ENCODE measurements at places on chromosomes 7 and 10. TPM values are rescaled to one million over a fixed set of nuclear protein-coding genes. Genes with fewer than 3 reads are reported as not detected.

GRCh38 chr10:44935201-44935965, 24.2 kb upstream of the RASSF4 start:
- H3K36me3 ChIP-seq, result no peaks in the 10 kb centered on the region
- peaks cover 2% of the 10 kb centered on the region for H3K4me1 ChIP-seq
- H3K27me3 ChIP-seq, result no peaks in the 10 kb centered on the region
- no peak overlapping the region for H3K27ac ChIP-seq
- DNase-seq, result peak; percentile 13

- H3K4me3 ChIP-seq, result no peak overlapping the region
- no peak for DNase-seq
- H3K27me3 ChIP-seq, result no peaks in the 10 kb centered on the region
These were observed 80.3 kb downstream of the PLXNA4 start for GRCh38 chr7:132495936-132496335.

DNA sequence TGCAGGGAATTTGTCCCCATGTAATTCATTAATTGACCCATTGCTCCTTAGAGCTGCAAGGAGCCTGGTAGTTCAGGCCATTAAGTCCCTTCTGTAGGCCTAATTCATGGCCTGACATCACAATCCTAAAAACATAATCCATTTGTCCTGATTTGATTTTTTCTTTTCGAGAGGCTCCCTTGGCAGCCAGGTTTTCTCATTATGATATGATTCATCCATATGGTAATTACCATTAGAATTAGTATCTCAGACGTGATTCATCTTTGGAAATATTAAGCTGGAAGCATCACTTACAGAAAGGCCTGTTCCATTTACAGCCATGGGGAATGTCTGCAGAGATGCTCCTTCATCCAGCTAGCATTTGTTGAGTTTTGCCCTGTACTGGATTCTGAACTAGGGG, 128.5 kb downstream of the PLCE1 start:
- H3K4me3 ChIP-seq, result no peak overlapping the region
- no peaks in the 10 kb centered on the region for H3K4me1 ChIP-seq
- no peaks in the 10 kb centered on the region for H3K36me3 ChIP-seq

DNA sequence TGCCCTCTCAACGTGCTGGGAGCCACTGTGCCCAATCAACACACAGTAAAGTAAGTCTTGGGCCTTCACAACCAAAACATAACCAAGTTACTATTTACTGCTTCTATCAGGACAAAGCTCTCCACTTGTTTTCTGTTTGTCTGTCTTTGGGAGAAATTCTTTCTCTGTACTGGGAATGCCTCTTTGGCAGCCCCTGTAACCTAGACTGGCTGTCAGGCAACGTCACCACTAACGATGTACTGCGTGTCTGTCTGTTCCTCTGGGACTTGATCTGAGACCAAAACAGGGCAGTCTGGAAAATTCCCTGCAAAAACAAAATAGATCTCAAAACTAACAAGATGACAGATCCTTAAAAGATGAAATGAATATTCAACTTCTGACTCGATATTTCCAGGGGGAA, 113.0 kb downstream of the SMURF1 start:
- no peaks in the 10 kb centered on the region for H3K27me3 ChIP-seq
- H3K4me1 ChIP-seq, result no peaks in the 10 kb centered on the region
- DNase-seq, result no peak

DNA sequence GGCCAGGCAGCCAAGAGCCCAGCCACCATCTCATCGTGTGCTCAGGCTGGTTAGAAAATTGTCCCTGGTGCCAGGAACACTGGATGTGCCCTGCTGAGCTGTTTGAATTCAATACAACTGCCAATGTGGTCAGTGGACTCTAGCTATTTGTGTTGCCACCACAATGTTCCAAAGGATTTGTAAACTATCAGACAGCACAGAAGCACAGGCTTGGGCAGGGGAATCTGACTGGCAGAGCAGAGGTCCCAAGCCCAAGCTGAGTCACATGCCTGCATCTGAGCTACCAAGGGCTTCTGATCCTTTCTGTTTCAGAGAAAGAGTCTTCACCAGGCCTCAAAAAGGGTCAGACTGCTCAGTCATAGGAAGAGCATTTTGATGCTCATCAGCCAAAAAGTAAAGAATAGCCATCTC, 232.1 kb upstream of the SEMA3C start:
- no peak overlapping the region for H3K27ac ChIP-seq
- no peak for DNase-seq
- no peaks in the 10 kb centered on the region for H3K27me3 ChIP-seq

- no peaks in the 10 kb centered on the region for H3K36me3 ChIP-seq
- no peak overlapping the region for H3K4me3 ChIP-seq
- H3K4me1 ChIP-seq, result peaks cover 4% of the 10 kb centered on the region
- DNase-seq, result no peak
These were observed 290.3 kb upstream of the NFE2L3 start for GRCh38 chr7:25861601-25862260.

GRCh38 chr7:26857170-26857505, 7.3 kb downstream of the SKAP2 start:
- H3K36me3 ChIP-seq, result no peaks in the 10 kb centered on the region
- no peaks in the 10 kb centered on the region for H3K4me1 ChIP-seq
- no peaks in the 10 kb centered on the region for H3K27me3 ChIP-seq
- H3K27ac ChIP-seq, result no peak overlapping the region
- H3K4me3 ChIP-seq, result no peak overlapping the region

DNA sequence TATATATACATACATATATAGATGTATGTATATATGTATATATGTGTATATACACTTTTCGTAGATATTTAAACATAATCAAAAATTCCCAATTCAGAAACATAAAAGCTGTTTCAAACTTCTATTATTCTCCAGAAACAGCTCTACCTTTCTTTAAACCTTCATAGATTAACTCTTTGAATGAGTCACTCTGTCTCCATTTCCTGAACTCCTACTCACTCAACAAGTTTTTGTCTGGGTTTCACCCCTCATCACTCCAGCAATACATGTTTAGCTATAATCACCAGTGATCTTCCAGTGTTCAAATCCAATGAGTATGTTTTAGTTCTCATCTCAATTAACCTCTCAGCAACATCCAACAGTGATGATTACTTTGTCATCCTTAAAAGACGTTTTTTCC, 9.6 kb downstream of the DGKB start:
- H3K27ac ChIP-seq, result no peak overlapping the region
- no peaks in the 10 kb centered on the region for H3K4me1 ChIP-seq
- no peak for DNase-seq
- no peaks in the 10 kb centered on the region for H3K36me3 ChIP-seq
- no peaks in the 10 kb centered on the region for H3K27me3 ChIP-seq

DNA sequence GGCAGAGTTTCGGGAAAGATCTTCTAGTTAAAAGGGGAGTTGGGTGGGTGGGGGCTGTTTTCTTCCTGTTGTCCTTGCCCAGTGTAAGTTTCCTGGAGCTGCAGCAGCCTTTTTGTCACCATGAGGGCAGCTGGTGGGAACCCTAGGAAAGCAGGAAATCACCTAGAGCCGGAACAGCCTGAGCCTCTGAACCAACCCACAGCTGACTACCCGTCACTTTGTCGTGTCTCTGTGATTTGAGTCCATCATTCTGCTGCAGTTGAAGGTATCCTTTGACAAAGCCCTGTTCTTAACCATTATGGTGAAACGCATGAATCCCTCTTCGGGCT, 1.2 kb upstream of the C10orf143 start:
- H3K27me3 ChIP-seq, result no peaks in the 10 kb centered on the region
- no peak for DNase-seq
- peak overlapping the region; percentile 67 for H3K4me3 ChIP-seq
- H3K27ac ChIP-seq, result peak overlapping the region; percentile 78
- peaks cover 3% of the 10 kb centered on the region for H3K4me1 ChIP-seq

GRCh38 chr10:125128397-125129075, 31.8 kb downstream of the CTBP2 start:
- no peak overlapping the region for H3K27ac ChIP-seq
- H3K27me3 ChIP-seq, result no peaks in the 10 kb centered on the region
- no peak overlapping the region for H3K4me3 ChIP-seq

DNA sequence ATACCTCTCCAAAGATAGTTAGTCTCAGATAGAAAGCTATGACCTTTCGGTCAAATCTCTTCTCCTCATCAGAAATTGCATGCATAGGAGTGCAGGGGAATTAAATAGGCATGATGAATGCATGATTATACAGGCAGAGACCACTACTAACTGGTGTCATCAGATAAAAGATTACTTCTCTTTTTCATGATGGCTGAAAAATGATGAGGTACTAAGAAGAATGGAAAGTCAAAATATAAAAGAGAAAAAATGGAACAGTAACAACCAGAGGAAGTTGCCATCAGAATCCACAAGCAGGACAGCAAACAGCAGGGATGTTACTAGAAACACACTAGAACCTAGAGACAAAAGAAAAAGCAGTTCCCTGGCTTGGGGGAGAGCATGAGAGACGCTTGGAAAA, 31.6 kb downstream of the CTTNBP2 start:
- H3K4me3 ChIP-seq, result no peak overlapping the region
- H3K27ac ChIP-seq, result no peak overlapping the region
- no peaks in the 10 kb centered on the region for H3K27me3 ChIP-seq
- H3K4me1 ChIP-seq, result no peaks in the 10 kb centered on the region
- H3K36me3 ChIP-seq, result no peaks in the 10 kb centered on the region
- no peak for DNase-seq

DNA sequence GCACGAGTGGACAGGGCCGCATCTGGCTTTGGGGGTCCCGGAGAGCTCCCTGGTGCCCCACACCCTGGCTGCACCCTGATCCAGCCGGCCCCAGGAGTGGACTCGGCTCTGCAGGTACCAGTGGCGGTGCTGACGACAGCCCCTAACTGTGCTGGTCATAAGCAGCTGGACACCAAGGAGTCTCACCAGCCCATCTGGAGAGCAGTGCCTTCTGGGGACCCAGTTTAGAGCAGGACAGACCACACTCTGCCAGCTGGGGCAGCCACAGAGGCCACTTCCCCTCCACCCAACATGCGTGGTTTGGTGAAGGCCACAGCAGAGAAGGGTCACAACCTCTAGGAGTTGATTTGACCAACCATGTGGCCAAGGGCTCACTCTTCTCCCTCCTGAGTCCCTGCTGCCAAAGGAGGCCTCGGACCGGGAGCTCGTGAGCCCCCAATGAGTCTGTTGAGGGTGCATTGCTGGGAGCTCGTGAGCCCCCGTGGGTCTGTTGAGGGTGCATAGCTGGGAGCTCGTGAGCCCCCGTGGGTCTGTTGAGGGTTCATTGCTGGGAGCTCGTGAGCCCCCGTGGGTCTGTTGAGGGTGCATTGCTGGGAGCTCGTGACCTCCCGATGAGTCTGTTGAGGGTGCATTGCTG, 16.0 kb upstream of the INPP5A start:
- H3K4me3 ChIP-seq, result no peak overlapping the region
- H3K27ac ChIP-seq, result no peak overlapping the region
- no peaks in the 10 kb centered on the region for H3K36me3 ChIP-seq
- peaks cover 29% of the 10 kb centered on the region for H3K4me1 ChIP-seq
- no peak for DNase-seq

GRCh38 chr10:113965077-113965476, 78.6 kb upstream of the ADRB1 start:
- no peak overlapping the region for H3K4me3 ChIP-seq
- H3K27ac ChIP-seq, result peak overlapping the region; percentile 51
- H3K4me1 ChIP-seq, result peaks cover 27% of the 10 kb centered on the region
- no peaks in the 10 kb centered on the region for H3K27me3 ChIP-seq
- H3K36me3 ChIP-seq, result no peaks in the 10 kb centered on the region

DNA sequence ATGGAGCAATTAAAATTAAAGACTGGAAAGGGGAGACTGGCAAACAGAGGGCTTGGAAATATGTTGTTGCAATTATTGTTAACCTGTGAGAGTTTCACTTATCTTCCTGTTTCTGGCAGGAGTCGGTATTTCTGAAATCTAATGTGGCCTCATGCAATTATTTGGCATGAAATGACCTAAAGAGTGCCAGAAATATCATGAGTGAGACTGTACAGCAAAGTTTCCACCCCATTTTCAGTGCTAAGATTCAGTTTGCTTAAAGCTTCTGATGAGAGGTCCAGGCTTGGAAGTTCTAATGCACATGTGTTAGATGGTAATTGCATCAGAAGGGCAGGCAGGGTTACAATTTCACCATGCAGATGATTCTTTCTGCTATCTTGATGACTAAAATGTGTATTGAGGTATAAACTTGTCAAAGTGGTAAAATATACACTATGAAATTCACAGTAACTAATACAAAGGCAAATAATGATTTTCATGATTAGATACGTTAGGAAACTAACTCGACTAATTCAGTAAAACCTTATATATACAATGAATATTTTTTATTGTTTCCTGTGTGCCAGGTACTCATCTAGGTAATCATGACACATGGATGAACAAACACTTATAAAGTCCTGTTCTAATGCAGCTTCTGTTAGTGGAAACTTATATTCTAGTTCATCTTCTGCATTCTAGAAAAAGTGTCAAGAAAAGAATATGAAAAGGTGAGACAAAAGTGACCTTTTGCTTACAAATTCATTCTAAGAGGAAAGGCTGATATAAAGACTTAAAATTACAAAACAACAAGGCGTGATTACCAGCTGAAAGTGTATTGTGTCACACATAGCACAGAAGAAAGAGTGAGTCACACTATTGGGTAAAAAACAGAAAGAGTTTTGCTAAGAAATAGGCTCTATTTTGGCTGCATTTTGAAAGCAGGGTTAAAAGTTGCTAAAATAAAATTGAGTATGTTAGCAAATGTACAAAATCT, 533.4 kb upstream of the SEMA3D start:
- no peak for DNase-seq
- H3K27me3 ChIP-seq, result no peaks in the 10 kb centered on the region
- H3K4me1 ChIP-seq, result no peaks in the 10 kb centered on the region
- no peaks in the 10 kb centered on the region for H3K36me3 ChIP-seq

- no peak overlapping the region for H3K4me3 ChIP-seq
- H3K27ac ChIP-seq, result no peak overlapping the region
- DNase-seq, result no peak
- no peaks in the 10 kb centered on the region for H3K36me3 ChIP-seq
These were observed 317.4 kb upstream of the ZNF32 start for GRCh38 chr10:43965918-43966570.

- no peak overlapping the region for H3K27ac ChIP-seq
- no peaks in the 10 kb centered on the region for H3K27me3 ChIP-seq
- peaks cover 33% of the 10 kb centered on the region for H3K4me1 ChIP-seq
- no peak for DNase-seq
These were observed 5.8 kb downstream of the CDK6 start for GRCh38 chr7:92830532-92831110.

- H3K36me3 ChIP-seq, result no peaks in the 10 kb centered on the region
- H3K27me3 ChIP-seq, result no peaks in the 10 kb centered on the region
- H3K27ac ChIP-seq, result no peak overlapping the region
- H3K4me1 ChIP-seq, result no peaks in the 10 kb centered on the region
- no peak for DNase-seq
These were observed 72.1 kb upstream of the CDK1 start for GRCh38 chr10:60706146-60706545.

GRCh38 chr10:81730891-81731290, 144.1 kb upstream of the NRG3 start:
- H3K36me3 ChIP-seq, result no peaks in the 10 kb centered on the region
- no peak for DNase-seq
- H3K27me3 ChIP-seq, result peaks cover 2% of the 10 kb centered on the region
- H3K27ac ChIP-seq, result no peak overlapping the region
- no peaks in the 10 kb centered on the region for H3K4me1 ChIP-seq

The EN2 gene
- not detected for total RNA-seq

The EPDR1 gene
- total RNA-seq, result 10.4 TPM

The BICC1 gene
- 6.1 TPM for total RNA-seq

The GRID1 gene
- 0.17 TPM for total RNA-seq

The MYPN gene
- total RNA-seq, result not detected

The ADRA2A gene
- total RNA-seq, result 0.50 TPM

The FASTK gene
- 31.1 TPM for total RNA-seq

The GRID2IP gene
- total RNA-seq, result 0.05 TPM

Measured in liver (tissue), 10 donors.